ENCODE measurements at places on chromosomes 4 and X.

- DNase-seq = no peak
Measured at GRCh38 chrX:134764202-134764785, 106.0 kb upstream of the PLAC1 start.

DNA sequence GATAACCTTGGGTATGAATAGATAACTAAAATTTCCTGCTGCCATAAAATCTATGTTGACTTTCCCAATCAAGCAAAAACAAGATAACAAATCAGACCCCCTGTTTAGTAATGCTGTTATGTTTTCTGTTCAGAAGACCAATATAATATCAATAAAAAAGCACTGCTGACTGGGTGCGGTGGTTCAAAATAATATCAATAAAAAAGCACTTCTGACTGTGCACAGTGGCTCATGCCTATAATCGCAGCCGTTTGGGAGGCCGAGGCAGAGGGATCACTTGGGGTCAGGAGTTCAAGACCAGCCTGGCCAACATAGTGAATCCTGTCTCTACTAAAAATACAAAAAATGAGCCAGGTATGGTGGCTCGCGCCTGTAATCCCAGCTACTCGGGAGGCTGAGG is 36.7 kb downstream of the ANTXR2 start:
- no peak for DNase-seq

GRCh38 chr4:40190880-40191815 is 5.7 kb upstream of the RHOH start:
- DNase-seq = no peak

- no peak for DNase-seq
Measured at GRCh38 chrX:70455366-70456202, 10.9 kb downstream of the DLG3 start.

- DNase-seq = no peak
Measured at GRCh38 chr4:17763416-17763815, 18.0 kb downstream of the FAM184B start.

DNA sequence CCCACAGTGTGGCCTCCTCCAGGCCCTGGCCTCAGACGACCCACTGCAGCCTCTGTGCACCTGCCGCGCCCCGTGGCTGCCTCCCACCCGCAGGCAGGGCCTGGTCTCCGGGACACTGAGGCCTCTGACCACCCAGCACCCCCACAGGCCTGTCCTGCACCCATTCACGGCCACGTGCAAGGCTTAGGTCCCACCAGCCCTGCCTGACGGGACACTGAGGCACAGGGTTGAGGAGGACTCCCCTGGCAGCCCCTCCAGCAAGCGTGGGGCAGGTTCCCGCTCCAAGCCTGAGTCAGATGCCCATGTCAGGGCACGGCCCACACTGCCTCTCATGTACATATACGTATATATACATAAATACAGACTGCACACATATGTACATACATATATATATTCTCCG is 23.5 kb downstream of the NELFA start:
- peak; percentile 53 for DNase-seq

DNA sequence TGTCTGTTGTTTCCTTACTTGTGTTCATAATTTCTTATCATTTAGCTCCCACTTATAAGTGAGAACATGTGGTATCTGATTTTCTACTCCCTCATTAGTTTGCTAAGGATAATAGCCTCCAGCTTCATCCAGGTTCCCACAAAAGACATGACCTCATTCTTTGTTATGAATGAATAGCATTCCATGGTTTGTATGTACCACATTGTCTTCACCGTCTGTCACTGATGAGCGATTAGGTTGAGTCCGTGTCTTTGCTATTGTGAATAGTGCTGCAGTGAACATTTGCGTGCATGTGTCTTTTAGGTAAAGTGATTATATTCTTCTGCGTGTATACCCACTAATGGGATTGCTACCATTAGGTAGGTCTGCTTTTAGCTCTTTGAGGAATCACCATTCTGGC is 624.3 kb upstream of the EPHA5 start:
- DNase-seq = no peak

DNA sequence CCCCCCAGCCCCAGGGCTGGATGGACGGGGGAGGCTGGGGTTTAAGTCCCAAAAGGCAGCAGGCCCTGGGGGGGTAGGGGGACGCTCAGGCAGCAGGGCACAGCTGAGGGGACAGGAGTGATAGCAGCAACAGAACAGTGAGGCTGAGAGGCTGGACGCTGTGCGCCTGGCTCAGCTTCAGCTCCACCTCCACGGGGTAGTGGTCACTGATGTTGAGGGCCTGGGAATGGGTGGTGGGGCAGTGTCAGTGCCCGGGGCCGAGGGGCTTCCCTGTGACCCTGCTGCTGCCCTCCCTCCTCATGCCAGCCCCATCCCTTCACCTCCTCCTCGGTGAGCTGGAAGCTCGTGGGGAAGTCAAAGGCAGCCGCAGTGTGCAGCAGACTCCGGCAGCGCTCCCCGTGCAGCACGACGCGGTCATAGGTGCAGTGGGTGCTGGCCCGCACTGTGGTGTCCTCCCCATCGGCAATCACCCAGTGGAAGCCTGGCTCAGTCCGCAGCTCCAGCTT is 4.5 kb downstream of the RPL10 start:
- peak; percentile 68 for DNase-seq

DNA sequence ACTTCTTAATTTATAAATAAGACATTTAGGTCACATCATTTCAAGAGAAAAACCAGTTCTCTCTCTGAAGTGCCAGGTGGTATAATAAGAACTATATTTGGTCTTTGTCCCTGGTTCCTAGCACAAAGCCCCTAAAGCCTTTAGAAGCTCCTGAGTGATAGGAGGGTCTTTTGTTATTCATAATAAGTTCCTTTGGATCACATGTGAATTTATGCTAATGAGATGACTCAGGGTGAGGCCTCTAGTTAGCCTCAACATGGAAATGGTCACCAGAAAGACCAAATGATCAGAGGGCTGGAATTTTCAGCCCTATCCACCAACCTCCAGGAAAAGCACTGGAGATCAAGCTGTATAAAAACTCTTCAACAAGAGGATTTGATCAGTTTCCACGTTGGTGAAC is 68.1 kb upstream of the BLTP1 start:
- no peak for DNase-seq

Measured in coronary artery (tissue), 2 donors.